ENCODE measurements at places on chromosomes 1 and 21.

DNA sequence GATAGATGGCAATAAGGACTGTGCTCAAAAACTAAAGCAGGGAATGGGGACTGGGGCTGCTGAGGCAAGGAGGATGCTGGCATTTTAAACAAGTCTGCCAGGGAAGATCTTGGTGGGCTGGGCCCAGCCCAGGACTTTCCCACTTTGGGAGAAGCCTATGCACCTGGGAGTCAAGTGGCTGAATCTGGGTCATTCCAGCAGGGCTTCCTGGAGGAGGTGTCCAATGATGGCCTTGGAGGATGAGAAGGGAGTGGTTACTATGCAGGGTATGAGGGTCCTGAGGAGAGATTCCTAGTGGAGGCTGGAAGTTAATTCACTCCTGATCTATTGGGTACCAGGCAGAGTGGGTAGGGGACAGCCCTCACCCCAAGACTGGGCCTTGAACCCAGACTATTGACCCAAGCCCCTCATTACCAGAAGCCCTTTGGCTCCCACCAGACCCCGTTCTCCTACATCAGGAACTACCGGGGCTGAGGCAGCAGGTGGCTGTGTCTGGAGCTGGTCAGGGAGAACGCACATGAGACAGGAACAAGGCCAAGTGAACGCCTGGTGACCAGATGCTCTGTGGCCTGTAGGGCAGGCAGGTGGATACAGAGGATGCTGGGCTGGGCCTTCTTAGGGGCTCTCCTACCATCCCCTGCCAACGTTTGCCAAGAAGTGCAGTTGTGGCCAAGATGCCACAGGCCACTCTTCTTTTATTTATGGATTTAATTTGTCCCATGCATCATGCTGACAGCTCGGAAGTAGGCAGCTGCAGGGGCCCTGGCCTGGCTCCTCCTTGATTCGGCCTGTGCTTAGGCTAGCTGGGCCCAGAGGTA is 18.3 kb upstream of the LRP8 start:
- no peak for DNase-seq

DNA sequence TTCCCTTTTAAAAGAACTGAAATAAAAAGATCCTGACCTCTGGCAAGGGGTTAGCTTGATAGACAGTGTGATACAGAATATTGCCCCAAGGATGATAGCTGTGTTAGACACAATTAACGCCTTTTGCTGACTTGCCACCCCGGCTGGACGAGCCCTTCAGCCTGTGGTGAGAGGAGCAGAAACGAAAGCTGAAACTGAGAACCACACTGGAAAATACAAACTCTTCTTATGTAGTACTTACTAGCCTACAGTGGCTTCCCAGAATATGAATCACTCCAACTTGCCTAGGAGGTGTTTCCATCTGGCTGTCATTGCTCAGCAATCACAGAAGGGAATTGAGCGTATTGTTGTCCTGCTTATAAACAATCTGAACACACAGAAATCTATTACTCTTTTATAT is 22.9 kb downstream of the SAMSN1 start:
- no peak for DNase-seq

GRCh38 chr1:150543500-150544143 is 5.6 kb upstream of the ADAMTSL4 start:
- no peak for DNase-seq

DNA sequence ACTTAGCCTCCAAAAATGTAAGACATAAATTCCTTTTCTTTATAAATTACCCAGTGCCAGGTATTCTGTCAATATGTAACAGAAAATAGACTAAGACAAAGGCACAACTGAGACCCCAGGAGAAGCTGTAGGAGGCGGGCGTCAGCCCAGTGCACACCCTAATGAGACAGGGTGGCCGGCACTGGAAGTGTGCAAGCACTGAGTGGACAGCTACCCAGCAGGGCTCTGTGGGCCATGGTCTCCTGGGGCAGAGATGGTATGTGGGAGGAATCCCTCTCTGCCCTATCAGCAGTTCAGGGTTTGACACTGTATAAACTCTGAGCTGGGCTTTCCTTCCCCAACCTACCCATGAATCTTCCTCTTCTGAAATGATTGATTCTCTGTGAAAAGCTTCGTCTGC is 139.5 kb downstream of the GLIS1 start:
- DNase-seq, result no peak

GRCh38 chr21:41369920-41370839 is 8.4 kb downstream of the MX2 start:
- peak; percentile 41 for DNase-seq

DNA sequence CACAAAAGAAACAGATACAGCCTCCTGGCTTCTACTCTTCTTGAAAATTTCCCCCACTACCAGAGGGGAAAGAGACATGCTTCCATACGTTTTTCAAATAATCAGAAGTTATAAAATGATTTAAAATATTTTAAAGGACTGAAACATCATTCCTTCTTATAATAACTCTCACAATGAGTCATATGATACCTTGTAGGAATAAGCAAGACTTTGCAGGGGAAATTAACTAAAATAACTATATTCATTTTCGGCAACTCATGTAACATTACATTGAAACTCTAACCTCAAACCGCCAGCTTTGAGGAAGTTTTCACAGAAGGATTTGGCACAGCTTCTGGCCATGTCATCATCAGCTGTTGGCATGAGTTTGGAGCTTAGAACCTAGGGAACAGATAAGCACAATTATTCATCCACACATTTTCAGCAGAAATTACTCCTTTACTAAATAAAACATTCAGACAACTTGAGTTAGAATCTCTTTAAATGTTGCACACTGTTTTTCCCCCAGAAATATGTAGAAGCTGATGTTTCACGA is 85.9 kb downstream of the USP24 start:
- no peak for DNase-seq

- DNase-seq, result no peak
These were observed 15.4 kb downstream of the MPZL1 start for GRCh38 chr1:167737169-167737568.

DNA sequence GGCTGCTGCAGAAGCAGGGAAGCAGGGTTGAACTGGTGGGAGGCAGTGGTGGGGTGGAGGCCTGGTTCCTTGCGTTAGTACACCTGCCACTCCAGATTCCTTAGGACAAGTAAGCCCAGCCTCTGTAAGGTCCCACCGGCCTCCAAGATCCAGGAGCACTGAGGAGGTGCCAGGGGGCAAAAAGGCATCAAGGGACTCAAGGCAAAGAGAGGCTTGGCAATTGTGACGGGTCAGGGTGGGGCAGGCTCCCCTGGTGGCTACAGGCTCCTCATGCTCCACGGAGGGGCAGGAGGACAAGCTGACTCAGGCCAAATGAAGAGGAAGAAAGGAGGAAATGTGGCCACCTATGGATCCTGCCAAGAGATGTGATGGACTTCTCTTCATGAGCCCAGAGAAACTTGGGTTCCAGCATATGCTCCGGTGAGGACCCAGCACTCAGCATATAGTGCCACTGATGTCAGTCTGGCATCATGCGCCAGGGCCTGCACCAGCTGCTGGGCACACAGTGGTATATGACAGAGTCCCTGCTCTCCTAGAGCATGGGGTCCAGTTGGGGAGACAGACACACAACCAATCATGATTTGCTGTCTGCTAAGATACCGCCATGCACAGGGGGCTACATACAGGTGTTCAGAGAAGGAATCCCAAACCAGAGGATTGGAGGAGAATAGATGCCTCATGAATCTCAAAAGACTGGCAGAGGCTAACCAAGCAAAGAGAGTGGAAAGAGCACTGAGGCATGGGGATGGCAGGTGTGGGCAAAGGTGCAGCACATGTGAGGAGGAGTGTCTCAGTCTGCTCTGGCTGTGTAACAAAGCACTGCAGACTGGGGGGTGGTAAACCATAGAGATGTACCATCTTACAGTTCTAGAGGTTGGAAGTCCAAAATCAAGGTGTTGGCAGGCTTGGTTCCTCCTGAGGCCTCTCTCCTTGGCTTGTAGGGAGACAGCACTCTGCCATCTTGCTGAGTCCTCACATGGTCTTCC is 249.7 kb downstream of the RHOU start:
- DNase-seq, result no peak

- no peak for DNase-seq
These were observed 2.9 kb downstream of the KRTAP10-7 start for GRCh38 chr21:44603109-44603875.

- no peak for DNase-seq
These were observed 44.1 kb downstream of the XCL2 start for GRCh38 chr1:168499688-168500049.

DNA sequence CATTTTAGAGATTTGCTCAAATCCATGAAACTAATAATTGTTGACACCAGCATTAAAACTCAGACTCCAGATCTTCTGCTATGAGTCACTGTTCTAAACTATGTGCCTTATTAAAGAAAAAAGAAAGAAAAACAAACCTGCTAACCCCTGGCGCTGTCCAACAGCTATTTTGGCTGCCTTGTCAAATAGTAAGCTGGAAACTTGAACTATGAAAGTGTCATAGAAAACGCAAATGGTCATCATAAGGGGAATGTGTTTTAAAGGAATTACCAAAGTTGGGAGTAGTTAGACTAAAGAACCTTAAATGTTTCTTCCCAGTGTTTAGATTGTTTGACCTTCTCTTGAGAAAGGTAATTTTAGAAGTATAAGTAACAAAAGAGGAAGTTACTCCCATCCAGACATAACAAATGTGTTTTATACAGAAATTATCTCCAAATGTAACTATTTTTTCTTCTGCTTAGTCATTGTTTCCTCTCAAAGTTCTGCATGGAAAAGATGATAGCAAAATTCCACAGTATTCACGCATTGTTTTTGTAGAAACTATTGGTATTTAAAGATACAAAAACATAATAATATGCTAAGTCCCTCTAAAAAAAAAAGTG is 272.4 kb downstream of the TPR start:
- DNase-seq, result no peak

GRCh38 chr1:109091839-109092193 is 1.3 kb downstream of the TMEM167B start:
- no peak for DNase-seq
